ENCODE measurements at places on chromosomes 6 and 20.

- no peak for DNase-seq
Measured at GRCh38 chr6:33914645-33915044, 110.8 kb upstream of the MLN start.

GRCh38 chr20:25246182-25246999, 1.5 kb upstream of the PYGB start:
- DNase-seq, result no peak

- no peak for DNase-seq
Measured at GRCh38 chr6:116648156-116648555, 20.4 kb downstream of the ZUP1 start.

DNA sequence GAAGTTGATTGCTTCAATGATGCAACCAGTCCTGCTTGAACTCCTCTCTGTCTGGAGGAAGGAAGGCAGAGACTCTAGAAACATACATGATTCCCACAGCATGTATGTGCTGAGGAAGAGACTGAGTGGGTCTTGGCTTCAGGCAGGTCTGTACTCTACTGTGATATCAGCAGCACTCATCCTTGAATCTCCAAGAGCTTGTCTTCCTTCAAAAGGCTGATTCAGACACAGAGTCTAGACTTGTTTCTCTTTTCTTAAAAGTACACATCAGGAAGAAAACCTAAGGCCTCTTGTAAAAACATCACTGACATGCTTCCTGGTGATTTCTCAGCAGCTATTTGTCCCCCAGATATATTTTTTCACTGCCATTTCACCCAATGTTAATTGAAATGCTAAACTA, 155.7 kb upstream of the HEY2 start:
- DNase-seq, result no peak

- DNase-seq, result no peak
Measured at GRCh38 chr20:57898332-57898731, 188.5 kb upstream of the PMEPA1 start.

DNA sequence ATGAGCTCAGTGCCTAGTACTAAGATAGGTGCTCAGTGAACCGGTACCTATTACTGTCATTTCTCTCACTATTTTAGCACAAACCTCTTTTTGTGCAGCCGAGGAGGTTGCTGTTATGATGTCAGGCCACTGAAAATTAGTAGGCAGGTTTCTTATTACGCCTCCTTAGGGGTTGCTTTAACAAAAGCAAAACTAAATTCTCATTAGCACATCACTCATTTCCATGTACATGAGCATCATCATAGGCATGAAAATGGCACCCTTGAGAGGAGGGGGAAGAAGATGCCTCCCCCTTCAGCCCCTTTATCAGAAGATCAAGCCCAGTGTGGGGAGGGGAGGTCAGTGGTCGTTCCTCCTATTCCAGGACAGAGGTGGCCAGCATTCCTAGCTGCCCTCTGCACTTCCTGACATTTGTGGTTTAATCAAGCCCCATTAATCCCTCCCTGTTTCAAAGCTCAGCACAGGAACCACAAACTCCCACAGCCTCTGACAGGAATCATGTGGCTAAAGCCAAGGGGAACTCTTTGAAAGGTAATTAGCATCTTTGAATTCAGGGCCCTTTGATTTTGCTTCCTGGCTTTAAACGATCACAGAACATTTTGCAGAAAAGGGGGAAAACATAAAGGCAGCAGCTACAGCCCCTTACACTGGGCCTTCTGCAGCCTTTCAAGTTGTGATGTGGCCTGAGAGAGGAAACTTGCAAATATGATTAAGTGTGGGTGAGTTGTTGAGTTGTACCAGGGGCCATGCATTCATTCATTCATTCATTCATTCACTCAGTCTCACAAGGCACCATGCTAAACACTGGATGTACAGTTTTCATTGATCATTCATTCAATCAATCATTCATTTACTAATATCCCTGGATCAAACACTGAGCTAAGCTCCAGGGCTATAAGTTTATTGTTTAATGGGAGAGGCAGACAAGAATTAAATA, 31.9 kb upstream of the PSMF1 start:
- DNase-seq, result no peak

DNA sequence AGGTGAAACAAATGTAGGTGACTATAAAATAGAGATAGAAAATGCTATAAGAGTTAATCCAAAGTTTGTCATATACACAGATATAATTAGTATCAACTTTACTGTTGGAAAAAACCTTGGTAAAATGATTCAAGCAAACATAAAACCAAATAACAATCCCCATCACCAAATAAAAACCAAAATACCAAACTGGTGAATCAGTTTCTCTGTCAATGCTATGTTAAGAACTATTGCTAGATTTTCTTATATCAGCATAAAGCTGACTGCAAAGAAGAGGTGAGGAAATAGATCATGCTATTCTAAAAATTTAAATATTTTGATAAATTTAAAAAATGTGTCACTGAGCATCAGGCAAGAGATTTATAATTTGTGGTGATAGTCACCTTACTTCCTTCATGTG, 658.4 kb downstream of the PHF3 start:
- DNase-seq, result no peak

GRCh38 chr6:25960734-25961133, 1.9 kb upstream of the TRIM38 start:
- DNase-seq, result no peak

DNA sequence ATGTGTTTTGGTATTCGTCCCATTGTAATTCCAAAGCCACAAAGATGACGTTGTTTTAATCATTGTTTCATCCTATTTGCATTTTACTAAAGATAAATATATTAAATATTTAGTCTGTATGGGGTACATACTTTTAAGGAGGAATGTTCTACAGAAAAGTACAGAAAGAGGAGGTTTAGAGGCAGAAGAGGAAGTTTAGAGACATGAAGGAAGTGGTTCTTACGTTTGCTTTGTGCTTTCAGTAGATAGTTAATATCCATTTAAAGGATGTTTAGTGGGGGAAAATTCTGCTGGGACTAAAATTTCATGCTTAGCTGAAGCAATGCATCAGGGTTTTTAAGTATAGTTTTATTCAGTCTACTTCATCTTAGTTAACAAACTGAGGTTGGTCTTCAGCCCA, 116.6 kb downstream of the CRYBG1 start:
- DNase-seq, result no peak

DNA sequence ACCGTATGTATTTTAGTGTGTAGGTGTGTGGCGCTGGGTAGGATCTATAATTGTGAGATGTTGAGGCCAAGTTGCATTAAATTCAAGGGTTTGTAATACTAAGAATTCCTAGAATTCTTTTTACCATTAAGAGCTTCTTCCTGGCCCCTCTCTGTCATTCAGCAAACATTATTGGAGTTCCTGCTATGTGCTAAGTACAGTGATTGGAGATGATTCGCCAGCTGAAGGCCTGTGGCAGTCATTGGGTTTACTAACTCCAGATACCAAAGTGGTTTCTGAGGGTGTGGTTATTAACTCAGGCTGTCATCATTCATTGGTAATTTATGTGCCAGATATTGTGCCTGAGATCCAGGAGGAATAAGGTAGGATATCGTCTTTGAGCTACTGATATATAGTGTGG, 167.1 kb downstream of the LAMA2 start:
- no peak for DNase-seq

DNA sequence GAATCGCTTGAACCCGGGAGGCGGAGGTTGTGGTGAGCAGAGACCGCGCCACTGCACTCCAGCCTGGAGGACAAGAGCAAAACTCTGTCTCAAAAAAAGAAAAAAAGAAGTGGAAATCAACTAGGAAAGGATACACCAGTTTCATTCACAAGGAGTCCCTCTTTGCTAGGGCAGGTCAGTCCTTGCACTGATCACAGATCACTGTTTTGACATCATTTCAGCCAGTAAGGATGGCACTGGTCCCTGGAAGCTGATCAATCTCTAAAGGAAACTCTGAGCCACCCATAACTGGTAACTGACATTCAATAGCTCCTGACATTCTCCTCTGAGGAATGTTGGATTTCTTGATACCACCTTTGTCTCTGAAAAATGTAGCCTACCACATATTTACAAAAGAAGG, 243.1 kb upstream of the SLC35B3 start:
- no peak for DNase-seq

DNA sequence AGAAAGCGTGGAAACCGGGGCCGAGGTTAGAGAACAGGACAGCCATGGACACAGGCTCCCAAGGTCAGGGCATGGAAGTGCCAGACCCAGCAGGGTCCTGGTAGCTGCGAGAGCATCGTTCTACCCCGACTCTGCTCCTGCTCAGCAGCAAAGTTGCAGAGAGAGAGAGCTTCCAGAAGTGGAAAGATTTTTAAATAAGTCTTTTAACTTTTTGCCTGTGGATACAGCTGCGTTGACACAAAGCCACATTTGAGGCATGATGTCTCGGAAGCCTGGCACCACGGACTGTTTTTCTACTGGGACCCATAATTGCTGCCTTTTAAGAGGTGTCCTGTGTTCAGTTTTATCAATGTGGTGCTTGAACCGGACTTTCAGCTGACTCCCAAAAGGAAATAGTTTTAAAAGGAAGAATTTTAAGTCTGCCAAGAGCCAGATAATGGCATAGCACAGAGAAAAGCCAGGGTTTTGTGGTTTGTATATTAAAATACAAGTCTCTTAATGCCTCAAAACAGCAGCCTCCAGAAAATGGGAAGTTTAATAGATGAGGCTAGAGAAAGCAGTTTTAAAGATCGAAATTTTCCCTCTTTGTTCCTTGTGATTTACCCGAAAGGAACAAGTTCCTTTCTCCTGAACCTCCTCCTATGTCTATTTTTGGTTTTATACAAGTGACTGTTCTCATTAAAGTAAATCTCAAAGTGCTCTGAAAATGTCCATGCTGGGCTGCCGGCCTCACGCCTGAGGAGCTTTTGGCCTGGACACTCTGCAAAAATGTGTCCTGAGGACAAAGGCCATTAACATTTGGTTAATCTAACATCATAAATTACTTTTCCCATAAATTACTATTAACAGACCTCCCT, 91.5 kb downstream of the RIN2 start:
- no peak for DNase-seq

GRCh38 chr6:31349301-31349700, 7.7 kb downstream of the HLA-B start:
- DNase-seq, result no peak

DNA sequence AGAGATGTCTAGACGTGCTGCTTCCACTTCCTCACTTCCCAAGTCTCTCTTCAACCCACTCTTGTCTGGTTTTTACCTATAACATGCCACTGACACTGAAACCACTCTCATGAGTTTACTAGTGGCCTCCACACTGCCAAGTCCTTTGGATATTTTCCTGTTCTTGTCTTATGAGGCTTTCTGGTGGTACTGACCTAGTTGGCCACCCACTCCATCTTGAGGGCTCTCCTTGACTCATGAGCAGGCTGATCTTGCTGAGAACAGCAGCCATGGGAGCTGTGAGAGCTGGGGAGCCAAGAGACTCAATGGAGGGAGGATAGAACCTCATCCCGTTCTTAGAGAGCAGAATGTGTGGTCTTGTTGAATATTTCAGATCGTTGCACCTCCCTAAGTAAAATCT, 283.4 kb upstream of the PRDM1 start:
- no peak for DNase-seq

DNA sequence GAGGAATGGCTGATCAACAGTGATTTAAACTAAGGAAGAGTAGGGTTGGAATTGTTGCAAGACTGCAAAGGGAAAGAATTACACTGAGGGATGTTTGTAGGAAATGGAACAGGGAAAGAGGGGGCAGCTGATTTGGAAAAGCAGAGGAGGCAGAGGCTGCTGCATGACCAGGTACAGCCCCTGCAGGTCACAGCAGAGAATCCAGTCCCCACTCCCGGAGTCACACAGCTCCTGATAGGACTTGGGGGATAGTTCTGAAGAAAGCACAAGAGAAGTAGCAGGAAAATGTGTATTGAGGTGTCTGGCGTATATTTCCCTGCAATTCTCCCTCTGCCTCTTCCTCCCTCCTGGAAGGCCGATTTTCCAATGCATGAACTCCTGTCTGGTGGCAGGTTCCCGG, 92.5 kb upstream of the PDE10A start:
- DNase-seq, result no peak

DNA sequence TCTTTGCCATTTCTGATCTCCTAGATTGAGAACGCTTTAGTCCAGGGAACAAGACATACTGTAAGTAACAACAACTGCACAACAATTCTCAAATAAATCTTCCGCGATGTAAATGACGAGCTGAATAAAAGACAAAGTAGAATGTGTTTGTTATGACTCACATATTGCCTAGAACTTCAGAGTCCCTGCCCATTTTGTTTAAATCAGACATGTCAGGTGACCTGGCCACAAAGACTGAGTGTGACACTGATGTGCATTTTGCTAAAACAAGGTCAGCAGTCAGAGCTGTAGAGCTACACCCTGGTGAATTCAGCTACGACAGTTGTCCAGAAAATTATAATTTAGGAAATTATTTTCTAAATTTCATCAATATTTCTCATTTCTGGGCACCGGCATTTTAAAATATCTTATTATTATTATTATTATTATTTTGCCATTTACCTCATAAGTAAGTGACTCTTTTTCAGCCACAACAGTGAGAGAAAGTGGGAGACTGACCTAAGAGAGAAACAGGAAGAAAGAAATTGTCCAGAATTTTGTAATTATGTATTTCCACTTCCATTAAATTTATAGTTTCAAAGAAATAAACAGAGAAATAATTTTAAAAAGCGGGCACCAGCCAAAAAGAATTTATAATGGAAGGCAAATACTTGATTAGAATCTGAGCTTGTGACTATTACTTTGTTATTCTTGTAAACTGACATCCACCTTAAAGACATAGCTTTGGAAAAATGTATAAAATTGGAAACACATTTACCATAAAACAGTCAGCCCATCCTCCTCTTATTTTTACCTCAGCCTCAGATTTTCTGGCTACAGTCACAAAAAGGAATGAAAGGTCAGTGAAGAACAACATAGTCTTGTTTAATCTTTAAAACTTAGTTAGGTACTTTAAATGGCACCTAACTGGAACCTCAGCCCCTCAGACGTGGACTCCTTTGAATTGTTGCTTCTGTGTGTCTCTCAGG, 157.0 kb upstream of the CITED2 start:
- no peak for DNase-seq

GRCh38 chr6:4316867-4317400, 181.6 kb upstream of the ECI2 start:
- peak; percentile 37 for DNase-seq

GRCh38 chr20:46056970-46057855, 28.2 kb downstream of the SLC12A5 start:
- peak; percentile 15 for DNase-seq

DNA sequence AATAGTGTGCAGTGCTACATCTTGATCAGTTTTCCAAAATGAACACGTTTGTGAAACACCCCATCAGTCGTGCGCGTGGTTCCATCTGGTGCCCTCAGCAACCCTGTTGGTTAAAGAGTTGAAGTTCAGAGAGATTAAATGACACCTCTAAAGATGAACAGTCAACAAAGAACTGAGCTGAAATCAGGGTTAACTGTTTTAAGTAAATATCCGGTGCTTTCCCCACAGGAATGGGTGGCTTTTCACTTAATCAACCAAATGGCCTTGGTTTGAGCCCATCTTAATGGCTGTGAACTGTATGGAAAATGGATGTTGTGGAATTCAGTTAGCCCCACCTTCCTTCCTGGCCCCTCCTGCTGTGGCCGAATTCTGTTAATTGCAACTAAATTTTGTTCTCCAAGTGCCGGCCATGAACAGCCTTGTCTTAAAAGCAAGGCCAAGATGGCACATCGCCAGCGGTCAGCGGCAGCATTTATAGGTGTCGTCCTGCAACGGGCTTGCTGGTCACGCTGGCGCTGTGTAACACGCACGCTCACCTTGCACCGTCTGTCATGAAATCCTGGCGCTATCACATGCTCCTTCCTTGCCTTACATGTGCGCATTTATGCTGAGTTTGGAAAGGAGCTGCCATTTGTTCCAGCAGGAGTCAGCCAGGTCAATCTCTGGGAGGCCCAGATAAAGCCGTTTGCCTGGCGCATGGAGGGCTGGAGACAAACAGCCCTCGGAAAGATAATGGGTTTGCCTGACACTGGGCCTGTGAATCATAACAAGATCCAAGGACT, 164.5 kb downstream of the ERMARD start:
- no peak for DNase-seq
